Astrocyte (in vitro differentiated cells and primary cell): ENCODE measurements at places on chromosomes 16 and 17.

DNA sequence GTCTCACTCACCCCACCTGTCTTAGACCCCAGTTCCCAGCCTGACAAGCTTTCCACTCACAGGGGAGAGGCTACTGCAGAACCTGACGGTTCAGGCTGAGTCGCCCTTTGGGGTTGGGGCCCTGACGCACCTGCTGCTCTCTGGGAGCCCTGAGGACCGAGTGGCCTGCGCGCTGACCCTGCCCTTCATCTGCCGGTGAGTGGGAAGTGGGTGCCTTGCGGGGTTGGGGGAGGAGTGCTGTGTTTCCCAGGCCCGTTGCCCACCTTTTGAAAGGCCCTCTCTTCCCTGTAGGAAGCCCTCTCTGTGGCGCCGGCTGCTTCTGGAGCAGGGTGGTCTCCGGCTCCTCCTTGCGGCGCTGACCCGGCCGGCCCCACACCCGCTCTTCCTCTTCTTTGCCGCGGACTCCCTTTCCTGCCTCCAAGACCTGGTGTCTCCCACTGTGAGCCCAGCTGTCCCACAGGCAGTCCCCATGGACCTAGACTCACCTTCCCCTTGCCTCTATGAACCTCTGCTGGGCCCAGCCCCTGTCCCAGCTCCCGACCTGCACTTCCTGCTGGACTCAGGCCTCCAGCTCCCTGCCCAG lies 6.1 kb upstream of the TGFB1I1 start:
- no peak overlapping the region for H3K4me3 ChIP-seq
- no peaks in the 10 kb centered on the region for H3K27me3 ChIP-seq
- no peak for DNase-seq
- peaks cover 4% of the 10 kb centered on the region for H3K36me3 ChIP-seq

DNA sequence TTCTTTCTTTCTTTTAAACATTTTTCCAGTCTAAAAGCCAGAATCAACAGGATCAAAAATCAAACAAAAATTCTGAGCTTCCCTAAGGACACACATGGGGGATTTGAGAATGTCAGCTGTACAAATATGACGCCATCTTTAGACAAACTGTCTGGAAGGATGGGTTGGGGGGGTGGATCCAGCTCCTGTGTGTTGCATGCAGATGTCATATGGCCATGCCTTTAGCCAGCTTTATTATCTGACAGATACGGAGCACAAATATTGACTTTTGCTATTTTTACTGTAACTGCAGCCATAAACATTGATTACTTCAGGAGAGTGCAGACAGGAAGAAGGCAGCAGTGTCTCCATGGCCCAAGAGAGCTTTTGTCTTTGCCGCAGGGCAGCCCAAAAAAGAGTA lies 279.4 kb upstream of the ELAC2 start:
- no peak overlapping the region for H3K27ac ChIP-seq
- no peak for DNase-seq
- H3K36me3 ChIP-seq = no peaks in the 10 kb centered on the region
- H3K4me1 ChIP-seq = no peaks in the 10 kb centered on the region
- H3K4me3 ChIP-seq = no peak overlapping the region

DNA sequence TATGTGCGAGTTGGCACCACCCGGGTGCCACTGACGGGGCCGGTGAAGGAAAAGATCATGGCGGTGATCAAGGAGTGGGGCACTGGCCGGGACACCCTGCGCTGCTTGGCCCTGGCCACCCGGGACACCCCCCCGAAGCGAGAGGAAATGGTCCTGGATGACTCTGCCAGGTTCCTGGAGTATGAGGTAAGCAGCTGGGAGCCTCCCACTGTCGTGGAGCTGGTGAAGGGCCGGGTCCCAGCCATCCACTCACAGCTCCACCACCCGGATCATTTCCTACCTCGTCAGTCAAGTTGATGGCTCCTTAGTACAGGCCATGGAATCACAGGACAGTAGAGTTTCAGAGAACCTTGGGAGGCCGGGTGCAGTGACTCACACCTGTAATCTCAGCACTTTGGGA lies 20.0 kb downstream of the ATP2A1 start:
- no peaks in the 10 kb centered on the region for H3K27me3 ChIP-seq
- DNase-seq = peak; percentile 4
- H3K27ac ChIP-seq = no peak overlapping the region

DNA sequence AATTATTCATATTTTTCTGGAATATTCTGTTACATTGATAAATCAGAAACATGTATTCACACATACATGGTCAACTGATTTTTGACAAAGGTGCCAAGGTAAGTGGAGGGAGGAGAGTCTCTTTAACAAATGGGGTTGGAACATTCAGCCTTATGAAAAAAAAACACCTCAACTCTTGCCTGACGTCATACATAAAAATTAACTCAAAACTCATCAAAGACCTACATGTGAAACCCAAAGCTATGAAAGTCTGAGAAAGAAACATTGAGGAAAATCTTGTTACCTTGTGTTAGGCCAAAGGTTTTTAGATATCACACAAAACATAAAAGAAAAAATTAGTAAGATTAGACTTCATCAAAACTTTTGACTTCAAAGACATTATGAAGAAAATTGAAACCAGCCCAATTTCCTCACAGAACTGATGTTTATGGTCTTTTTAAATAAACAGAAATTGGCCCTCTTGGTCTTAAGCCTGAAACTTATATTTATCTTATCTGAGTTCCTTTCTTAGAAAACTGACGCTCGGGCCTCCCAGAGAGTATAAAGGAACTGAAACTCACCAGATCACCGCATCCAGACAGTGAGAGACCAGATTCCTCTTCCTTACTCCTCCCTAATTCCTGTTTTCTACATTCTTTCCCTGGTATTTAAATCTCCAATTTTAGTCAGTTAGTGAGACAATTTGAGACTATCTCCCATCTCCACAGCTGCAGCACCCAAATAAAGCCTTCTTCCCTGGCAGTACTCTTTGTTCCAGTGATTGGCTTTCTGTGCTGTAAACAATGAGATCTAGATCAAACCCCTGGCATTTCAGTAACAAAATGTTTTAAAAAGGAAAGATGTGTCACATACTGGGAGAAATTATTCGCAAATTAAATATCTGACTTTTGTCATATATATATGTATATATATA lies 4.0 kb downstream of the HYDIN start:
- H3K36me3 ChIP-seq = no peaks in the 10 kb centered on the region
- no peak for DNase-seq
- no peaks in the 10 kb centered on the region for H3K27me3 ChIP-seq
- H3K27ac ChIP-seq = no peak overlapping the region
- H3K4me3 ChIP-seq = no peak overlapping the region
- H3K4me1 ChIP-seq = no peaks in the 10 kb centered on the region

- H3K27me3 ChIP-seq = no peaks in the 10 kb centered on the region
- H3K36me3 ChIP-seq = no peaks in the 10 kb centered on the region
- peak overlapping the region; percentile 74 for H3K27ac ChIP-seq
- peak; percentile 38 for DNase-seq
Measured at GRCh38 chr17:27384726-27385125, 71.5 kb upstream of the KSR1 start.
